Islet precursor cell (in vitro differentiated cells): ENCODE measurements at places on chromosomes 16 and 17.
A peak's percentile ranks its signal among the peaks of the same experiment; 100 is the strongest.

GRCh38 chr16:48206594-48207242, 37.4 kb upstream of the LONP2 start:
- DNase-seq = peak; percentile 76

DNA sequence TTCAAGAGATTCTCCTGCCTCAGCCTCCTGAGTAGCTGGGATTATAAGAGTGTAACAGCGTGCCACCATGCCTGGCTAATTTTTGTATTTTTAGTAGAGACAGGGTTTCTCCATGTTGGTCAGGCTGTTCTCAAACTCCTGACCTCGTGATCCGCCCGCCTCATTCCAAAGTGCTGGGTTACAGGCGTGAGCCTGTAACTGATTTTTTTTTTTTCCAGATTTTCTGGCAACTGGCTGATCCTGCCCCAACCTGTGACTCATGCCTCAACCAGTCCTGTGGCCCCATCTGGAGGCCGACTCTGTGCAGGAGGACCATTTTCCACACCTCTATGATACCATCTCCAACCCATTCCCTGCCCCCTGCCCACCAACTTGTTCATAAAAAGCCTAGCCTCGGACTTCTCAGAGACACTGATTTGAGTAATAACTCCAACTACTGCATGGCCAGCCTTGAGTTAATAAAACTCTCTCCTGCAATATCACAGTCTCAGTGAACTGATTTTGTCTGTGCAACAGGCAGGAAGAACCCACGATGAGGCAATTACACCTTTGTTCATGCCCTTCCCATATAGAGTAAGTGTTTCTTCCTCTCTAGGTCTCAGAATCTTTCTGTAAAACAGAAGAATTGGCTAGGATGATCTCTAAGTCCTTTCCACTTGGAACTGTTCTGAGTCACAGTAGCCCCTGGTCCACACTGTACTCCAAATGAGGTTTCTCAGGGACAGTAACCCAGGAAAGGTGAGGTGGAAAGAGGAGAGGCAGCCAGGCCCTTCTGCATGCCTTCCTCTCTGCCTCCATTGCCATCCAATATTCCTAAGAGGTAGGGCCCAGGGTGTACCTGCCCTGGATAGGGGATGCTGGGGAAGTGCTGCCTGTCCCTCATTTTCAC, 8.8 kb upstream of the CNOT1 start:
- DNase-seq = peak; percentile 92

GRCh38 chr17:51188271-51188833, 22.1 kb downstream of the NME2 start:
- no peak for DNase-seq

DNA sequence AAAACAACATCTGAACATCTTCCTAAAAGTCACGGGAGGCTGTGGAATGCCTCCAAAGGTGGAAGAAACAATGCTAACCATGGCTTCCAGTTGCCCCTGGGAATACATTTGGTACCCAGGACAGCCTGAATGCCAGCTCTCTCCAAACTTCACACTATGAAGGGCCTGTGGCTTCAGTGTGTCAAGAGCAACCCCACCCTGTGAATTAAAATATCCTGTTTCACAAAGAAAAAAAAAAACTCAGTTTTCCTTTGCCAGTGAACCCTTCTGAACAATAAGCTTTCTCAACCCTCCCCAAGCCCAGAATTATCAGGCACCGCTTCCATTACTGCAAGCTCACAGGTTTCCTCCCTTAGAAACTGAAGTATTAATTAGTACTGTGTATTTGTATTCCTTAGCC, 69.8 kb downstream of the SLC39A11 start:
- no peak for DNase-seq

GRCh38 chr17:48626245-48627117, at the start of gene HOXB9:
Gene HOXB9, minus strand, starts transcription at chr17:48626358. Its CDS starts 89 bp downstream, at chr17:48626269.
- DNase-seq = peak; percentile 87

DNA sequence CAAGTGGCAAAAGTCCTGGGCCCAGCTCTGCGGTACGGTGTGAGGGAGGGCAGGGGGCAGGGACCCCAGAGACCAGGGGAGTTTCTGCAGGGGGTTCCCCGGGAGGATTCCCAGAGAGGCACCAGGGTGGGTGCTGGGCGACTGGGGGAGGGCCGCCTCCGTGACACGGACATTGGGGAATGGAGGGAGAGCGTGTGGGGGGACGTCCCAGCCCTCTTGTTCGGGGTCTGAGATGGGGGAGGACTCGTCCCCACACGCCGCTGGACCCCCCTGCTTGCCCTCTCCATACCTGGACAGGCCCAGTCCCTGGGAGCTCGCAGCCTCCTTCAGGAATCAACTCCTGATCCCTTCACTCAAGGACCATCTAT, 26.3 kb upstream of the C1QTNF8 start:
- DNase-seq = no peak

- no peak for DNase-seq
These were observed 13.0 kb downstream of the PCTP start for GRCh38 chr17:55763856-55764255.

DNA sequence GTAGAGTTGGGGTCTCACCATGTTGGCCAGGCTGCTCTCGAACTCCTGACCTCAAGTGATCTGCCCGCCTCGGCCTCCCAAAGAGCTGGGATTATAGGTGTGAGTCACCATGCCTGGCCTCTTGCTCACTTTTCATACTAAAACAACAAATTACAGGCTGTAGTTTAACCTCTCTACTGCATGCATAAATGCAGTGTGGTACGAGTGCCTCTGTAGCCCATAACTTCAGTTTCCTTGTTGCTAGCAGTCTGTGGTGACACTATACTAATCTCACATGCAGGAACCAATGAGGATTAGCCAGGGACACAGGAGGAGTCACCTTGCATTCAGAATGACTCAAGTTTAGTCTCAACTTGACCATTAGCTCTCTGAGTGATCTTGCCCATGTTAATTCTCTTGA, 20.1 kb downstream of the HMOX2 start:
- no peak for DNase-seq

DNA sequence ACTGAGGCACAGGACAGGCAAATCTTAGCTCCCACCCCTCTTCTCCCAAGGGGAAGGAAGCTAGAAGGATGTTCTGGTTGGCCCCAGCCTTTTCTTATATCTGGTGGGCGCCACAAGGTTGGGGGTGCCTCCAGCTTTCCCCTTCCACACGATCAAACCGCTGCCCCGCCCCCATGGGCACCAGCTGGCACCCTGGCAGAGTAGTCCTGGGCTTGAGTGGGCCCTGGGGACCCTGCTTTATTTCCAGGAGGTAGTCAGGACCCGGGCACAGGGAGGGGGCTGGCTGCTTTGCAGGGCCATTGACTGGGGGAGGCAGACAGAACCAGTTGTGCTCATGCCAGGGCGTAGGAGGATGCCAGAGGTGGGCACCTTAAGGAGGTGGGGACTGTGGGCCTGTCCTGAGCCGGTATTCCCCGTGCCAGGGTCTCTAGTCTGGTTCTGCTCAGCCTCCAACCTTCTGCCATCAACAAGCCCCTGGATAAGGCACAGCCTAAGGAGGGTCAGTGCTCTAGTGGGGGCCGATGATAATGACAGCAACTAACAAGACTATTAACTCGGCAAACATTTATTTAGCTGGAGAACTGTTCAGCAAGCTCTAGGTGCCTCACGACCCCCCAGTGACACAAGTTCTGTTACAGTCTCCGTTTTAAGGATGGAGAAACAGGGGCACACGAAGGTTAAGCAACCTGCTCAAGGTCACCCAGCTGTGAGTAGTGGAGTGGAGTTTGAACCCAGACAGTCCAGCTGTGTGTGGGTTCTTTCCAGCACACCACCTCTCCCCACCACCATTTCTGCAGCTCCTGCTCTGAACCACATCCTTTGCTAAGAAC, 7.6 kb upstream of the PPP1R1B start:
- DNase-seq = no peak

DNA sequence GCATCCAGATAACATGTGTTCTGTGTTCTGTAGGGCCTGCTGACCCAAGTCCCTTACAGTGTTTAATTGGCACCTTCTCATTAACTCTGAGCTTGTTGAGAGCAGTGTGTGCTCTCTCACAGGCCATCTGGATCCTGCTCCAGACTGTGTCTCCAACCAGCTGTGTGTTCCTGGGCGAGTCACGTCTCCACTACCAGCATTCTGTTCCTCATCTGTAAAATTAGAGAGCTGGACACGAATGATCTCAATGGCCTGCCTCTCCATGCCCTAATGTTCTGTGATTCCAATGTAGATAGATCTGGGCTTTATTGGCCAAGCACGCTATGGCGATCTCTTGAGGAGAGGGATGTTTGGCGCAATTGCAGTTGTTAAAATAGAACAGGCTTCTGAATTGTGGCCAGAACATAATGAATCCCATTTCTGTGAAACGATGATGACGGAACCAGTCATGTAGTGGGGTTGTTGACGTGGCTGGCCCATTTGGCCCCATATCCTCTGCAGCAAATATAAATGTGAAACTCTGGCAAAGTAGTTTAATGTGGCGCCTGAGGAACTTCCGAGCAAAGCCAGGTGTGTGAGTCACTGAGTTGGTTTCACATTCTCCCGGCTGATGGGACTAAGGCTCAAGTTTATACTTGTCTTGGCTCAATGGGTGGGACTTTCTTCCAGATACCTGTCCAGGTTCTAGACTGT, 22.2 kb downstream of the TBX4 start:
- DNase-seq = peak; percentile 53

- no peak for DNase-seq
These were observed 113.2 kb downstream of the PRKCA start for GRCh38 chr17:66415366-66416206.

DNA sequence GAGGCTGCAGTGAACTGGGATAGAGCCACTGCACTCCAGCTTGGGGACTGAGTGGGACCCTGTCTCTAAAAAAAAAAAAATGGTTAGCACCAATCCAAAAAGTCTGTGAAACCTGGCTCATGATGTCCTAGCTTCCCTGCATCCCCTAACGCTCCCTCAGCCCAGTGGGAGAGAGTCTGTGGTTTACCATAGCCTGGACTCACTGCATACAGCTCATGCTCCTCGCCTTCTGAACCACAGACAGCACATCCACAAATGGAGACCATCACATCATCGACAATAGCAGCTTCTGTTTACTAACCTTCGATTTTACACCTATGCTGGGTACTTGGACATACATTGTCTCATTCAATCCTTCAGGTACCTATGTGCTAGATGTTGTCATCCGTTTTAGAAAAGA, 43.6 kb downstream of the NLRC5 start:
- no peak for DNase-seq

DNA sequence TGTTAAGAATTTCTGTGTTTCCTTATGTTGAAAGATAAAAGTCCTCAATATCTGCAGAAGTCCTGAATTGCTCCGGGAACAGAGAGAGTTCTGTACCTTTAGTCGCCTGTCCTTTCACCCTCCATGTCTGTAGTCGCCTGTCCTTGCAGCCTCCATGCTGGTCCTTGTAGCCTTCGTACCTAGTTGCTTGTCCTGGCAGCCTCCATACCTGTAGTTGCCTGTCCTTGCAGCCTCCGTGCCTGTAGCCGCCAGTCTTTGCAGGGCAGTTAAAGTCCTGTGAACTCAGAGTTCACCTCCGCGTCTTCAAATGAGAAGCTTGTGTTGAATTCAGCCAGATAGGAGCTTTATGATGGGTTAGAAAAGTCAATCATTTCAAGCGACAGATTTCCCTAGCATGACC, 19.5 kb upstream of the ITGAX start:
- no peak for DNase-seq

- DNase-seq = no peak
These were observed 28.8 kb downstream of the SYT17 start for GRCh38 chr16:19196871-19197270.

- DNase-seq = no peak
These were observed 16.2 kb upstream of the RMI2 start for GRCh38 chr16:11329071-11329491.

GRCh38 chr16:85225257-85225656, 113.0 kb upstream of the CIBAR2 start:
- no peak for DNase-seq

GRCh38 chr17:67390646-67391361, 13.7 kb downstream of the PITPNC1 start:
- peak; percentile 81 for DNase-seq

GRCh38 chr17:82236142-82236971, 7.5 kb downstream of the SLC16A3 start:
- peak; percentile 87 for DNase-seq

DNA sequence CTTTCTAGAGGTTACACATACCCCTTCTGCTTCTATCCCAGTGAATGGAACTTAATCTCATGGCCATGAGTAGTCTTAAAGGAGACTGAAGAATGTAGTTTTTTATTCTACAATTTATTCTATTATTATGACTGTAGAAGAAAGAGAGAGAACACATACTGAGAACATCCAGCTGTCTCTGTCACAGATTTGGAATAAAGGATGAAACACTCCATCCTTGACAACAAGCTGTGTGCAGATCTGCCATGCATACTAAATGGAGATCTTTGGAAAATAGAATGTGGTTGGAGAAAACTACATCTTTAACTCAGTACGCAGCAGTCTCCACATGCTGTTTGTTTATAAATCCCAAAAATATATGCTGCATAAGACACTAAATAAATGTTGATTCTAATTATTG, 54.1 kb upstream of the NUDT7 start:
- DNase-seq = no peak

DNA sequence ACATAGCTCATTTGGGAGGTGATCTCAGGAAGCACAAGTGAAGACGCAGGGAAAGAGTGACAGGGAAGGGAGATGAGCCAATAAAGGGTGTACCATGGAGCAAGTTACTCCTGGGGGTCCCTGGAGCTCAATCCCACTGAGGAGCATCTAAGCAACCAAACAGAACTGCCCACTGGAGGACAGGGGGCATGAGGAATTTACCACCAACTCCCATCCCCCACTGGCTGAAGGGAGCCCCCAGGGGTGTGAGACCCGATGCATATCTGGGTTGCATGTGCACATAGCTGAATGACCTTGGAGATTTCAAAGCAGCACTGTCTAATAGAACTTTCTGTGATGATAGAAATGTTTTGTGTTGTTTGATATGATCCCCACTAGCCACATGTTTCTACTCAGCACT, 29.6 kb downstream of the C16orf82 start:
- peak; percentile 8 for DNase-seq

DNA sequence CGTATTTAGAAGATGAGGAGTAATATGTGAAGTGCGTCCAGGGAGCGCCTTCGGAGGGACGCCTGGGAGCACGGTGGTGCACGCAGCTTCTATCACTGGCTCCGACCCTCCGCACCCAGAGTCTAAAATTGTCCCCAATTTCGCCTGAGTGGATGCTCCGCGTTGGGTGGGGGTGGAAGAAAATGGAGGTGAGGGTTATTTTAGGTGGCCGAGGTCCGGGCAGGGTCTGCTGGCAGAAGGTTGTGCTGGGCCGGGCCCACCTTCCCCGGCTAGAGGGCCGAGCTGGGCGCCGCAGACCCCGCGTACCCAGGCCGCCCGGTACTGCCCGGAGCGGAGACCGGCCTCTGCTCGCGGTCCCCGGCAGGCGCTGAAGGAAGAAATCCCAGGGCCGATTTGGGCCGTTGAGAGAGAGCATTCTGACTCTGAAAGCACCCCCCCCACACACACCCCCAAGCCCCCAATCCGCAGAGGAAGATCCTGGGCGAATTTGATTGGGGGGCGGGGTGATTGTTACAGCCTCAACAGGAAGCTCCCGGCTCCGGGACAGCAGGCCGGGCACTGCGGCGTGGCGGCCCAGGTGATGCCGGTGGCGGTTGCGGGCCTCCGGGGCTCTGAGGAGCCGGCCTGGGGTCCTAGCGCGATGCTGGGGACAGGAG, 3.0 kb downstream of the BAHCC1 start:
- DNase-seq = no peak

- peak; percentile 50 for DNase-seq
These were observed 22.1 kb downstream of the CYB561 start for GRCh38 chr17:63423963-63424362.

GRCh38 chr16:16857012-16857411, 478.1 kb downstream of the NPIPA7 start:
- DNase-seq = no peak
